Spleen (tissue), 13 donors: ENCODE measurements at places on chromosomes 5 and 9. TPM values are rescaled to one million over a fixed set of nuclear protein-coding genes. Genes with fewer than 3 reads are reported as not detected.

LHX2 gene
- total RNA-seq = not detected

ECM2 gene
- 1.7 TPM for total RNA-seq

COL27A1 gene
- total RNA-seq = 10.4 TPM

DNA sequence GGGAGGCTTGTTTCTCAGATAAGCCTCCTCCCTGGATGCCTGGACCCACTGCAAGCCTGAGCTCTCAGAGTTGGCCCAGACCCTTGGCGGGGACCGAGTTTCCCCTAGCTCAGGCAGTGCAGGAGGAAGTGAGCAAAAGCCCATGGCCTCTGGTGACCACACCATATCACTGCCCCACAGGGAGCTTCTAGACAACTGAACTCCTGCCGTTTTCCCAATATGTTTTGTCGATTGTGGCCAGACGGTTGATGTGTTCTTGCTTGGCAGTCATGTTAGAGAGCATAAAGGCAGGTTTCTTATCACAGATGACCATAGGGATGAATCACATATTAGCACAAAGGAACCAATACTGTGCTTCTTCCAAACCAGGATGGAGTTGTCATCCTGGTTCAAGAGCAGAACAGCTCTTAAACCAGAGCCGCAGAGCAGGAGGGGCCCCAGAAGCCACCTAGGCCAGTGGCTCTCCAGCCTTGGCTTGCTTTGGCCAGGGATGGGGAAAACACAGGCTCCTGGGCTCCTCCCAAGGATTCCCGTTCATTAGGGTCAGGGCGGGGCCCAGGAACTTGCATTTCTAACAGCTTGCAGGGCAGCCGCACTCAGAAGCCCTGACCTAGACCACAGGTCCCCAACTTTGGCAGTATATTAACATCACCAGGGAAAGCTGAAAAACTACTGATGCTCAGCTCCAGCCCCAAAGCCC, 113.1 kb upstream of the TBC1D2 start:
- no peak for DNase-seq

NUP214 gene
- total RNA-seq = 141 TPM

LOX gene
- total RNA-seq = 8.2 TPM

DNA sequence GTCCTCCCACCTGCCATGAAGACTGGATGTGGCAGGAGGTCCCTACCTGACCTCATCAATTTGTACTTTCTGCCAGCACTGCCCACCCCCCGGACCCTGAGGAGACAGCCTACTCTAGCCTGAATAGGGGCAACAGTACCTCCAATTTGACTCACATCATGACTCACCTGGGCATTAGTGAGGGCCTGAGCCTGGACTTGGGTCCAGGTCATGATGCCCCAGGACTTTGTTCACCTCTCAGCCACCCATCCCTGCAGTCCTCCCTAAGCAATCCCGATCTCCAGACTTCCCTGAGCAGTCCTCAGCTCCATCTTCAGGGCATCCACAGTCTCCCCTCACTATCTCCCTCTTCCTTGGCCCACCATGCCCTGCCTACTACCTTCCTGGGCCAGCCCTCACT, 28.1 kb downstream of the KIF2A start:
- no peak for DNase-seq

GRCh38 chr9:131585375-131585774, 40.1 kb downstream of the PRRT1B start:
- peak; percentile 89 for DNase-seq

- no peak for DNase-seq
Observed at GRCh38 chr5:132205385-132206125, 22.1 kb downstream of the P4HA2 start.

DNA sequence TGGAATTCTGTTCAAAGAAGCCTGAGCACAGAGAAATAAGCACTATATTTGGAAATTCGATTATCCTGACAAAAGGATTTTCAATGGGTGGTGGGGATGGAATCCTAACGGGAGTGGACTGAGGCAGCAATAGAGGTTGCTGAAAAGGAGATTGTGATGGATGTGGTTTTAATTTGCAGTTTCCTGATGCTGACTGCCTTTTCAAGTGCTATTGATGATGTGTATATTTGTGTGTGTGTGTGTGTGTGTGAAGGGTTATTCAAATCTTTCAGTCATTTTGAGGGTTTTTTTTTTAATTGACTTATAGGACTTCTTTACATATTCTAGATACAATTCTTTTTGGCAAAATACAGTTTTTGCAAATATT, 614.5 kb downstream of the HINT1 start:
- no peak for DNase-seq

ARID3C gene
- total RNA-seq = not detected

- no peak for DNase-seq
Observed at GRCh38 chr5:27015758-27016157, 22.6 kb downstream of the CDH9 start.

DNA sequence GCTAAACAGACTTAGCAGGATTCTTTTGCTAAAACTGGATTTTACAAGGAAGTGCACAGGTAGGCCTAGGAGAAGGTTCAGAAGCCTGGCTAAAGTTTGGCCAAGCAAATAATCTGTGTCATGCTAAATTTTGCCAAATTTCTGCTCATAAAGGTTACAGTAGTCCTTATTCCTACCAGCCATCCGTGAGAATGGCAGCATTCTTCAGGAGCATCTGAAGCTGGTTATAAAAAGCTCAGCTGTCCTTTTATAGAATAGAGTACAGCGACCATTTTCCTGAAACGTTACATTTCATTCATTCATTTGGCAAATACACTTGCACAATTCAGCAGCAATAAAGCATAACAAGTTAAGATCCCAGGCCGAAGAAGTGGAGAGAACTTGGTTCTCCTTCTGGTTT, 6.9 kb downstream of the GSN start:
- DNase-seq = no peak

DNA sequence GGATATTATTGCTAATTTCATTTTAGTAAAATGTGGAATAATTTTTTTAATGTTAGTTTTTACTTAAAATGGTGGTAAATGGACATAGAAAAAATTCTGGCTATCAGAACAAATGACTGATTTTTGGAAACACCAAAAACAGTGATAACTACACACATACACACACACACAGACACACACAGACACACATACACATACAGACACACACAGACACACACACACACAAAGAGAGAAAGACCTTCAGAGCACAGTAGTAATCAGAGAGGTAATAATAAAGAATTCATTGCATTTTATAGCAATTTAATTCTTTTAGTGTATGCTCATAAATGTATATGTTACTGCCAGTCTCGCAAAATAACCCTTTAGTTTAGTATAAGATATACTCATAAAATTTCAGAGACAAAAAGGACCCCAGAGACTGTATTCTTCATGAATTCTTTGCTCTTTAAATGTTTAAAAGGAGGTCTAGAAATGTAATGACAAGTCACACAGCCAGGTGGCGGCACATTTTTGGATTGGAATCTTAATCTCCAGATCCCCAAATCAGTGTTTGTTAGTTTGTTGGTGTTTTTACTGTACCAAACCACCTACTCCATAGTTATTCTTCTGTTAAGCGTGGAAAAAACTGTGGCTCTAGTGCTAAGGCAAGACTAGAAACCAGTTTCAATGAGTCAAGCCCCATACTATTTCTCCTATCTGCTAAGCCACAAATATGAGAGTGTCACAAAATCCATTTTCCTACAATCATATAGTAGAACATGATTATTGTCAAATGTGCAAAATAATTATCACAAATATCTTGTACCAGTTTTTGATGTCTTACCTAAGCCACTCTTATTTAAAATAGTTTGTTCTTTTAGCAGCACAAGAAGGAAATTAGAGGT, 109.9 kb downstream of the EDIL3 start:
- no peak for DNase-seq

NME5 gene
- total RNA-seq = not detected

IL13 gene
- not detected for total RNA-seq

DNA sequence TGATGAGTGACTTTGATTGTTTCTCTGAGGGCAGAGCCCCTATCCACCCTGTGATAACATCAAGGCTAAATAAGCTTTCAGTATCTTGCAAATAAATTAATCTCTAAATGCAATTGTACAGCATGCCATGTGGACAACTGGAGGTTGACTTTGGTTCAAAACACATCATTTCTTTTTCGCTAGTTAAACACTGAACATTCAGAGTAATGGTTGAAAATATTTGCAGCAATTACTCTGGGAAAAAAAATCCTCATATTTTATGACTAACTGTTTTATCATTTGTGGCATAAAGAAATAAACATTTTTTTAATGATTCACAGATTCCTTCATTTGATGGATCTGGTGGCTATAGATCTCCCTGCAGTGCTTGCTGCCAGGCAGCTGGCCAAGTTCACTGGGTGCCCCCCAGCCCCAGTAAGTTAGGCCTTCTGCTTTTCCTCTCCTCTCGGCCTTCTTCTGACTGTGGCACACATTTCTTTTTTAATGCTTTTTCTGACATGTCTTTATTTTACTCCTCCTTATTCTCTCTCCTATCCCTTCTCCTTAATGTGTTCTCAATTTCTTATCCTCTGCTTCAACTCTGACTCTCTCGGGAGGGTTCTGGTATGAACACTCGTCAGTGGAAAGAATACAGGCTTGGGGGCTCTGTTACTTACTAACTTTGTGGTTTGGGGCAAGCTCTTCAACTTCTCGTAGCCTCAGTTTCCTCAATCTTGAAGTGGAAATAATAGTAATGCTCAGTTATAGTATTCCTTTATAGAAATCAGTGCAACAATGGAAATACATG, 69.6 kb downstream of the ADAMTSL1 start:
- DNase-seq = no peak
